Lung (tissue), 17 donors: ENCODE measurements at places on chromosomes 7 and 10. TPM values are rescaled to one million over a fixed set of nuclear protein-coding genes. Genes with fewer than 3 reads are reported as not detected.
A peak's percentile ranks its signal among the peaks of the same experiment; 100 is the strongest.

Gene ABCC2
- 1.3 TPM for total RNA-seq

Gene HPS6
- total RNA-seq = 28.2 TPM

- no peaks in the 10 kb centered on the region for H3K4me1 ChIP-seq
- H3K27me3 ChIP-seq = no peaks in the 10 kb centered on the region
- H3K36me3 ChIP-seq = no peaks in the 10 kb centered on the region
- H3K4me3 ChIP-seq = no peak overlapping the region
- peak; percentile 87 for DNase-seq
Observed at GRCh38 chr7:48964074-48964473, 39.7 kb downstream of the CDC14C start.

GRCh38 chr10:112471878-112472487, 25.0 kb downstream of the VTI1A start:
- no peaks in the 10 kb centered on the region for H3K27me3 ChIP-seq
- H3K4me3 ChIP-seq = no peak overlapping the region
- H3K27ac ChIP-seq = no peak overlapping the region
- H3K36me3 ChIP-seq = no peaks in the 10 kb centered on the region

DNA sequence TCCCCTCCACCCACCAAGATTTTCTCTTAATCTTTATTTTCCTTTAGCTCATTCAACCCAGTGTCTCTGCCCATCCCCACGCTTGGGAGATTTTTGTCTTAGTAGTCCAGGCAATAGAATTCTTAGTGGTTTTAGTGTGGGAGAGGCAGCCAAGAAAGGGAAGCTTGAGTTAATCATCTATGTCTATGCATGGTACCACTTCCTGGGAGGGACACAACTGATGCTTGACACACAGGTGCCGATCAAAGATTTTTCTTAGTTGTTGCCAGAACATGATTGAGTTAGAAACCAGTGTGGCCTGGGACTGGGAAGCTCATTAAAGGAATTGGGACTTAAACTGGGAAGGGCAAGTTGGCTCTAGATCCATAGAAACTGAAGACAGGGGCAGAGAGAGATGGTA, 3.1 kb downstream of the STRA8 start:
- no peak overlapping the region for H3K27ac ChIP-seq
- H3K27me3 ChIP-seq = no peaks in the 10 kb centered on the region
- no peaks in the 10 kb centered on the region for H3K4me1 ChIP-seq
- no peak overlapping the region for H3K4me3 ChIP-seq

DNA sequence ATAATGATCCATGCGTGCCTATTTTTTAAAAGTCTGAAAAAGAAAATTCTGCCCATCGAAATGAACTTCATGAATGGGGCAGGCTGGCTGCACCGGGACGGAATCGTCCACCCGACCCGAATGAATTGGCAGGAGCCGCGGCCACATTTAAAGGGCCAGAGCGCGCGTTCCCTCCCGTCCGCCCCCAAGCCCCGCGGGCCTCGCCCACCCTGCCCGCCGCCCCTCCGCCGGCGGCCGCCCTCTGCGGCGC, 319 bp upstream of the GATA3 start:
- no peak overlapping the region for H3K4me3 ChIP-seq
- H3K36me3 ChIP-seq = no peaks in the 10 kb centered on the region
- peaks cover 65% of the 10 kb centered on the region for H3K27me3 ChIP-seq
- DNase-seq = no peak
- no peak overlapping the region for H3K27ac ChIP-seq

Gene FGFR2
- total RNA-seq = 64.2 TPM

GRCh38 chr10:90245623-90246022, 544.2 kb downstream of the KIF20B start:
- H3K36me3 ChIP-seq = no peaks in the 10 kb centered on the region
- H3K4me3 ChIP-seq = no peak overlapping the region
- H3K27ac ChIP-seq = no peak overlapping the region
- DNase-seq = no peak
- H3K27me3 ChIP-seq = no peaks in the 10 kb centered on the region
- H3K4me1 ChIP-seq = no peaks in the 10 kb centered on the region

- no peaks in the 10 kb centered on the region for H3K36me3 ChIP-seq
- no peaks in the 10 kb centered on the region for H3K27me3 ChIP-seq
Observed at GRCh38 chr7:7119729-7120128, 62.6 kb upstream of the C1GALT1 start.

DNA sequence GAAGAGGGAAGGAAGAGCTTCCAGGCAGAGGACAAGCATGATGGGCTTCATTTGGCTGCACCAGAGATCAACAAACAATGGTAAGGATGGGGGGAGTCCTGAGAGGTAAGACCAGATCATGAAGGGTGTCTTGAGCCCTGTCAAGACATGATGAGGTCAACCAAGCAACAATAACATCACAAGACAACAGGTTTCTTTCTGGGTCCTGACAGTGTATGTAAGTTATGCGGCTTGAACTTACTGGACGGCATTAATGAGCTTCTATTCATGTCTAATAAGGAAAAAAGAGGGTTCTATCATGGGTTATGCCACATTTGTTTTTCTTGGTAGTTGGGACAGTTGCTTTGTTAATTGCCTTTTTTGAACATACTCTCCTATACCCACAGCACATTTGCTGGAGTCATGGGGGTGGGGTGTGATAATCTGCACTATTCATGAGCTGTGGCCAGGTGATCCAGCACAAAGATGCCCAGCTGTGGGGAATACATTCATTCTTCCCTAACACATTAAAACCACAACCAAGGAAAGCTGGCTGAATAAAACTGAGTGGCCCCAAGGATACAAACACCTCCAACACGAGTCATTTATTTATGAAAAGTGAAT, 168.8 kb upstream of the KLF14 start:
- H3K4me3 ChIP-seq = no peak overlapping the region
- peak overlapping the region; percentile 85 for H3K27ac ChIP-seq
- no peak for DNase-seq

DNA sequence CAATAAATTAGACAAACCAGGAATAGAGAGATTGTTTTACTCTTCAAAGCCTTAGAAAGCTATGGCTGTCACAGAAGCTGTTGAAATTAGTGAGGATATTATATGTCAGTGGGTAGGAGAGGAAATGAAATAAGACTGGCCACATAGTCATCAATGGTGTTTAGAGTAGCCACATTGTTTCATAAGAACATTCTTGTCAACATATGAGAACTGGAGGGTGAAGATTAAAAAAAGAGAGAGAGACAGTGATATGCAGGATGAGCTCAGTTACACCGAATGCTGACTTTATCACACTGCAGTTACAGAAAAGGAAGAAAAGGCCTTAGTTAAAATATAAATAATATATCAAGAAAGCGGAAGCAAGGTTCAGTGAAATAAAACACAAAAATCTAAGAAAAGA, 412.0 kb downstream of the CNTNAP2 start:
- DNase-seq = no peak
- no peak overlapping the region for H3K4me3 ChIP-seq
- H3K36me3 ChIP-seq = no peaks in the 10 kb centered on the region
- H3K4me1 ChIP-seq = no peaks in the 10 kb centered on the region

GRCh38 chr7:113774182-113774807, 144.5 kb downstream of the PPP1R3A start:
- H3K27me3 ChIP-seq = no peaks in the 10 kb centered on the region
- H3K4me1 ChIP-seq = peaks cover 5% of the 10 kb centered on the region
- peak; percentile 22 for DNase-seq
- no peak overlapping the region for H3K4me3 ChIP-seq
- H3K36me3 ChIP-seq = no peaks in the 10 kb centered on the region

Gene GDF10
- 30.3 TPM for total RNA-seq

DNA sequence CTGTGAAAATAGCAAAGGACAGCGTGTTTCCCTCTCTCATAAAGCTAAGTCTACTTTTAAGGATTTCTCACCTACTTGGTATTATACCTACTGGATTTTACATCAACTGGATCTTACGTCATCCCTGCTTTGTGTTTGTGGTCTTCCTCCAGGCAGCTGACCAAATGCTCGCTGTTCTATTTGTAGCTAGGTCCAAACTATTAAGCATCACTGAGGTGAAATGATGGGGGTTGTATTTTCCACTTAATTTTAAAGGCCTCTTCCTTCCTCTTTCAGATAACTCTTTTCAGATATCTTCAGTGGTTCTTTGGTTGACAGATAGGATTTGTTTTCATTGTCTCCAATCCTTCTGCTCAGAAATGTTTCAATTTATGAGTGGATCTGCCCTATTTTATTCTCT, 169.7 kb downstream of the RNLS start:
- H3K27ac ChIP-seq = no peak overlapping the region
- H3K4me3 ChIP-seq = no peak overlapping the region
- H3K27me3 ChIP-seq = no peaks in the 10 kb centered on the region
- H3K36me3 ChIP-seq = no peaks in the 10 kb centered on the region
- DNase-seq = no peak

DNA sequence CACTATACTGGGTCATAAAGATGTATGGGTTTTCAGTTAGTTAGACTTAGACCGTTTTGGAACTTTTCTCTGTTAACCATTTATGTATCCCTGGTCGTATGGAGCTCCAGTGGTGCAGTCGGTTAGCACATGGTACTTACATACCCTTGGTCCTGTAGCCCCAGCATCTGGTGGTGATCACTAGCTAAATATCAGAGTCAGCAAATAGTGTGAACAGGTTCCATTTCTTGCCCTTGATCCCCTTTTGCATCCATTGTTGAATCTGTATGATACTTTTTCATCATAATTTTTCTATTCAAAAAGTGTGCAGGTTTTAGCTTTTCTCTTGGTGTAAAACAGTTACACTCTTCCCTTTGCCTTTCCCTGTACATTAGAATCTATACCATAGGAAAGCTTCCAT, 15.9 kb downstream of the NIPSNAP2 start:
- no peaks in the 10 kb centered on the region for H3K27me3 ChIP-seq
- no peak for DNase-seq
- H3K27ac ChIP-seq = no peak overlapping the region
- H3K4me1 ChIP-seq = peaks cover 6% of the 10 kb centered on the region
- peaks cover 33% of the 10 kb centered on the region for H3K36me3 ChIP-seq

Gene SAP25
- 1.9 TPM for total RNA-seq

- H3K27me3 ChIP-seq = no peaks in the 10 kb centered on the region
- H3K4me1 ChIP-seq = no peaks in the 10 kb centered on the region
- H3K4me3 ChIP-seq = no peak overlapping the region
Observed at GRCh38 chr7:130021105-130021834, 29.9 kb downstream of the ZC3HC1 start.

Gene PCLO
- 8.3 TPM for total RNA-seq

DNA sequence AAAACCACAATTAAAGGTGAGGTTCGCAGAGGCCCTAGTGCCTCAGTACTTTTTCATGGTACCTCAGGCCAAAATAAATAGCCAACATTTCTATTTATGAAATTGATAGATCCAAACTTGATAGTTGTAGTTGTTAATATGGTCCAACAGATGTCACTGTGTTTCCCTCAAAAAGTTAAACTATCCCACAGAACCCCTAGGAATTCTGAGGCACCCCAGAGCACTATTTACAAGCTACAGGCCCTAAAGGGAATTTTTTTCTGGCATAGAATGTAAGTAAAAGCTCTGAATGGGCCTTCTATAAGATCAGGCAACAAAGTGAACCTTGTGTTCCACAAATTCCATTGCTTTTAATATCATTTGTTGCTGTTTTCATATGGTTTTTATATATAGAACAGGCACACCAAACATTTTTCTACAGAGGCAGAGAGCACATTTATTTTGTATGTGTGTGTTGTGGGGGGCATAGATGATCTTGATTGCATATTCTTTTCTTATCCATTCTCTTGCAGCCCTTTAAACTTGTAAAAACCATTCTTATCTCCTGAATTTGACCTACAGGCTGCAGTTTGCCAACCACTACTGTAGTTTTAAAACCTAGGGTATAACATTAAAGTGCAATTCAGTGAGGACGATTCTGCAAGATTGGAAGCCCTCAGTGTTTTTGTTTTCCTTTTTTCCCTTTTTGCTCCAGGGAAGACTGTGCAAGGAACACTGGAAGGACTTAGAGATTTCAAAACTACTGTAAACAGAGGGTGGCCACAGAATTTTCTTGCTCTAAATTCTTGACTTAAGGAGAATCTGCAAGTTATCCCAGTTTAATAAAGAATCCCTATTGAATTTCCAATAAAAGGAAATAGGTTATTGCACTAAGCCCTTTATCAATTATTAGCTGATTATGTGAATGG, 3.5 kb upstream of the ARL4A start:
- no peaks in the 10 kb centered on the region for H3K4me1 ChIP-seq
- H3K4me3 ChIP-seq = no peak overlapping the region
- H3K27ac ChIP-seq = no peak overlapping the region
- DNase-seq = peak; percentile 33
- H3K36me3 ChIP-seq = no peaks in the 10 kb centered on the region

Gene SLC39A12
- not detected for total RNA-seq

DNA sequence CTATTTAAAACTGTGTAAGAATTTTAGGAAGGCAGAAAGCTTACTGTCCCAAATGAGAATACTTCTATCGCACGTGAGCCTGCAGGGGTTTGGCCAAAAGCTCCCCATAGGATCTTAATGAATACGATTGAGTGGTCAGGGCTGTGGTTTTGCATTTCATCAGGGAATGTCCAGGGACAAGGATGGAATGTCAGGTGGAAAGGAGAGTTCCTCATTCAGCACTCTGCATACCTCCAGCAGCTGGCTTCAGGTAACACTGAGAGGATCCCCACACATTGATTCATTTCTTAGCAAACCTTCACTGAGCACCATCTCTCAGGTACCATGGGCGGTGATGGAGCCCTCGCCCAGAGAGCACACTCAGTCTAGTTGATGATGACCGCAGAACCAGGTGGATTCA, 27.2 kb downstream of the ANK3 start:
- H3K4me3 ChIP-seq = no peak overlapping the region
- no peaks in the 10 kb centered on the region for H3K4me1 ChIP-seq
- H3K27me3 ChIP-seq = peaks cover 3% of the 10 kb centered on the region
- DNase-seq = no peak
- H3K27ac ChIP-seq = no peak overlapping the region

Gene BTBD16
- not detected for total RNA-seq

Gene CCDC6
- total RNA-seq = 42.7 TPM

Gene CYP3A7
- total RNA-seq = 0.64 TPM

DNA sequence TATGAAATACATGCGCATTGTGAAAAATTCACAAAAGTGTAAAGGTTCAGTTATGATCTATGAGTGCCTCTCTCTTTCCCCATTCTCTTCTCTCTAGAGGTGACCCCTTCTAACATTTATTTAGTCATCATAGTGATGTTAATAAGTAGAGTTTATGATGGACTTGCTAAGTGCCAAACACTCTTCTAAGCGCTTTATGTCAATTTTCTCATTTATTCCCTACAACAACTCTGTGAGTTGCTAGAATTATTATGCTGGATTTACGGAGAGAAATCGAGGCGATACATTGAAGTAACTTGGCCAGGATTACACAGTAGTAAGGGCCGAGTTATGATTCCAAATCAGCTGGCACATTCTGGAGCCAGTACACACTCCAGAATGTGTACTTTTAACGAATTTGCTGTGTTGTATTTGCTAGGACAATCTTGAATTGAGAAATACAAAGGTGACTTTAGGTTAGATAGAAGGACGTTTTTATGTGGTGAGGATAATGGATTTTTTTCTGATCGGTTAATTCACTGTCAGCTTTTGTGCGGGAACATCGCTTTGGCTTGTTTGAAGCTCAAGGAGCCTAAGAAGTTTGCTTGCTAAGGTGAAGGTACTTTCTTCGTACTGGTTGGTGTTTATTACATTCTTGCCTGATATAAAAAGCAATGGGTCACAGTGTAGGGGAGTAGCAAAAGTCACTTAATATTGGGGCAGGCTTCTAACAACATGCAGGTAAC, 1.4 kb downstream of the ATRNL1 start:
- DNase-seq = no peak
- H3K27ac ChIP-seq = no peak overlapping the region
- H3K4me1 ChIP-seq = peaks cover 6% of the 10 kb centered on the region
- no peaks in the 10 kb centered on the region for H3K27me3 ChIP-seq
- no peaks in the 10 kb centered on the region for H3K36me3 ChIP-seq

- H3K36me3 ChIP-seq = no peaks in the 10 kb centered on the region
- H3K27me3 ChIP-seq = no peaks in the 10 kb centered on the region
- H3K27ac ChIP-seq = no peak overlapping the region
- no peaks in the 10 kb centered on the region for H3K4me1 ChIP-seq
- no peak for DNase-seq
Observed at GRCh38 chr10:46220872-46221538, 65.8 kb upstream of the ANTXRL start.

Gene GNA12
- 51.9 TPM for total RNA-seq
